ENCODE measurements at places on chromosomes 4 and X.

GRCh38 chr4:125091-125771 is 930 bp downstream of the ZNF718 start:
- no peak for DNase-seq

GRCh38 chrX:44314808-44315207 is 28.7 kb downstream of the EFHC2 start:
- DNase-seq, result no peak

DNA sequence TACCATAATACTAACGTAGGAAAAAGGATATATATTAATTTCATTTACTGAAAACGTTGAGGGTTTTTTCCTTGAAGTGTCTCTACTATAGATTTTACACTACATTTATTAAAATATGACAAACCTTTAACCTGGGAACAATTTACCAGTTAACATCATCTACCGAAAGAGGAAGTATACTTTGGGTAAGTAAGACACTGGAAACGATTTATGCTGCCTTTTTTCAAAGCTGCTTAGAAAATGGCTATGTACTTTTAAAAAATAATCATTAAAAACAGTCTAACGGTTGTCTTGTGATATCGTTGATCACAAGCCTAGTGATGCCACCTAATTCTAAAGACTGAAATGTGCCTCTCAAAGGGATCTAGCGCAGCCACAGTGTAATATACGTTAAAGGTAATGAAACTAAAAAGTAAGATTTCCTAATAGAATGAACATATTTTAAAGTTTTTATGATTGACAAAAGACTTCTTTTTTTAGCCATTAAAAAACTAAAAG is 50.4 kb downstream of the STX18 start:
- no peak for DNase-seq

DNA sequence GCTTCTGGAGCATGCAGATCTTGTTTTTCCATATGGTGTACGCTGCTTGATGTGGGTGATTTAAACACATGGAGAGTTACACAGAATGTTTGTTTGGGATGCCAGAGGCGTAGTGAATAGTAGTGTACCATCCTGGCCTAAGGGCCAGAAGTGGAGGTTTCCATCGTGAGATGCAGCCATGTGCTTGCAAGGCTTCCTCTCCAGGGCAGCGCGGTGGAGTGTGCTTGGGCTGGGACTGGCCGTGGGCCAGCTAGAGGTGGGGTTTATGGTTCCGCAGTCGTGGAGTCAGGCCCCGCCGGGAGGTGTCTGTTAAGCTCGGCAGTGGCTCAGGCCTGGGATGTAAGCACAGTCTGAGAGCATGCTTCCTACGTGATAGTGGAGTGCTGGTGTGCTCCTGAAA is 14.0 kb downstream of the STOX2 start:
- no peak for DNase-seq

GRCh38 chr4:182257503-182257902 is 14.3 kb downstream of the TENM3 start:
- no peak for DNase-seq

DNA sequence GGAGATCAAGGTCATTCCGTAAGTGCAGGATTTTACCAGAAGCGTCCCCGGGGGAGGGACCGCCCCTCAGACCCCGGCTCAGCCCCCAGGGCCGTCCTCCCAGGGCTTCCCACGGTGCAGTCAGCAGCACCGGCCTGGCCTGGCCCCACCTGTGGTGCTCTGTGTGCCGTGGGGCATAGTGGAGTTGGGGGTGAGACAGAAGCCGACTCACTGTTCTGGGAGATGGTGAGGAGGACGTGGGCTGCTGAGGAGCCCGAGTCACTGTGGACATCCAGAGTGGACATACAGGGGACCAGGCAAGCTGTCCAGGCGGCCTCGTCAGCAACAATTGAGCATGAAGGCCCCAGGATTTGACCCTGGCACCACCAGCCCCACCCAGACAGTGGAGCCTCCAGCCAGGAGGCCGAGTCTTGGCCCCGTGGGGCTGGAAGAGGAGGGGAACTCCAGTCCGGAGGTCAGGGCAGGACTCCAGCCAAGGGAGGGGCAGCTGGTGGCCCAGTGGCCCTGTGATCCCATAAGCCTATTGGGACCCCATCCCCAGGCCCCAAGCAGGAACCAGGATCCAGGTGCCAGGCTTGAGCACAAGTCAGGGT is 19.1 kb downstream of the ATP5ME start:
- DNase-seq, result no peak

- no peak for DNase-seq
These were observed 4.5 kb upstream of the GBA3 start for GRCh38 chr4:22688236-22688635.

DNA sequence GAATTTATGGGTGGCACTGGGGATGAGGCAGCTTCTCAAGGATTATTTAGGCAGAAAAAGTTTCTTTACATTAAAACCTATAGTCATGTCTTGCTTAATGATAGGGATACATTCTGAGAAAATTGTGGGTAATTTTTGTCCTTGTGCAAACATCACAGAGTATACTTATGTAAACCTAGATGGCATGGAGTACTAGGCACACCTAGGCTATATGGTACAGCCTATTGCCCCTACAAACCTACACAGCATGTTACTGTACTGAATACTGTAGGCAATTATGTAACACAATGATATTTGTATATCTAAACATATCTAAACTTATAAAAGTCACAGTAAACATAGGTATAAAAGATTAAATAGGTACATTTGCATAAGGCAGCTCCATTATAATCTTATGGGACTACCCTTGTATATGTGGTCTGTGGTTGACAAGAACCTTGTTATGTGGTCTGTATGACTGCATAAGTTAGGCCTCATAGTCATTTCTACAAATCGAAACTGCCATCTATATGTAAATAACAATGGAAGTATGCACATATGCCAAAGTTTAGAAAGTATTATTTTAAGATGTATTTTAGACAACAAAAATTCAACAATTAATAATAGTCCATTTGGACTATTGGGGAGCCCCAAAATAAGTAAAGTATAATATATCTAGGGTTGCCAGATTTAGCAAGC is 87.3 kb downstream of the CFAP299 start:
- DNase-seq, result no peak

GRCh38 chr4:926538-926937 is 5.6 kb downstream of the GAK start:
- DNase-seq, result no peak

GRCh38 chr4:107130157-107130556 is 94.0 kb upstream of the DKK2 start:
- DNase-seq, result no peak

DNA sequence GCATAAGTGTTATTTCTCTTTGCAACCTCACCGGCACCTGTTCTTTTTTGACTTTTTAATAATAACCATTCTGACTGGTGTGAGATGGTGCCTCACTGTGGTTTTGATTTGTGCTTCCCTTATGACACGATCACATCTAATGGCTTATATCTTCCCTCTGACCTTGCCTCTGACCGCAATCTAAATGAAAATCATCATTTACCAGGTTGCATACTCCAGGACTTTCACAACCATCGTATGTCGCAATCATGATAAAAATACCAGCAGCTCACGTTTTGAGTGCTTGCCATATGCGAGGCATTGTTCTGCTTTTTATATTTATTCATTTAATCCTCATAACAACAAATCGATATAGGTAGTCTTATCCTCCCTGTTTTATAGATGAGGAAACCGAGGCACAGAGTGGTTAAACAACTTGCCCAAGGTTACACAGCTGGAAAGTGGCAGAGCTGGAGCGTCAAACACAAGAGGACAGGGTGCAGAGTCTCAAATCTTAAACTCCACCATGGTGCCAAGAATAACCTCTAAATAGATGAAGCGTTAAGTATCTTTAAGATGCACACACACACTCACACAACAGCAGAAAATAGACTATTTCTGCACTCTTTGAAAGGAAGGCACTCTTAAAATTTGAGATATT is 102.2 kb downstream of the SEL1L3 start:
- DNase-seq, result no peak

GRCh38 chr4:94177822-94178221 is 29.8 kb upstream of the SMARCAD1 start:
- DNase-seq, result no peak

DNA sequence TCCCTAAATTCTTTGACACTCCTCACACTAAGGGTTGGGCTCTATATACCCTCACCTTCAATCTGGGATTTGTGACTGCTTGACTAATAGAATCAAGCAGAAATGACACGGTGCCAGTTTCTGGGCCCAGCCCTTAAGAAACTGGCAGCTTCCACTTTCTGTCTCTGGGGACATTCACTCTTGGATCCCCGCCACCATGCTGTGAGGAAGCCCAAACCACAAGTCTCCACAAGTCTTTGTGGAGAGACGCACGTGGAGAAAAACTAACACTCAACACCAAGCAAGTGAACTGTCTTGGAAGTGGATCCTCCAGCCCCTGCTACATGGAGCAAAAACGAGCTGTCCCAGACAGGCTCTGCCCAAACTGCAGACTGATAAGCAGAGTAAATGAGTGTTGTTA is 1.1 kb upstream of the EDNRA start:
- DNase-seq, result no peak

- DNase-seq, result no peak
These were observed 2.3 kb downstream of the GPR174 start for GRCh38 chrX:79146640-79147390.

- DNase-seq, result no peak
These were observed 33.5 kb upstream of the STOX2 start for GRCh38 chr4:183871581-183871980.

DNA sequence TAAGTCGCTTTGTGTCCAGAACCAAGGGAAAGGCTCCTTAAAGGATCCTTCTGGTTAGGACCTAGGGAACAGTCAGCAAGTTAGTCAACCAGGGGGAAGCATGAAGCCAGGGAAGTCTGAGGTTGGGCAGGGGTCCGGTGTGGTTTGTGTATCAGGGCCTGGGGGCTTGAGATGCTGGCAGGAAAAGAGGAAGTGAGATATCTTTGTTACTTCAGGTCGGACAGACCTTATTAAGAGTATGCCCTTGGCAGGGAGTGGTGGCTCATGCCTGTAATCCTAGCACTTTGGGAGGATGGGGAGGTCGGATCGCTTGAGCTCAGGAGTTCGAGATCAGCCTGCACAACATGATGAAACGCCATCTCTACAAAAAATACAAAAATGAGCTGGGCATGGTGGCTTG is 52.3 kb upstream of the TRPC5OS start:
- no peak for DNase-seq

DNA sequence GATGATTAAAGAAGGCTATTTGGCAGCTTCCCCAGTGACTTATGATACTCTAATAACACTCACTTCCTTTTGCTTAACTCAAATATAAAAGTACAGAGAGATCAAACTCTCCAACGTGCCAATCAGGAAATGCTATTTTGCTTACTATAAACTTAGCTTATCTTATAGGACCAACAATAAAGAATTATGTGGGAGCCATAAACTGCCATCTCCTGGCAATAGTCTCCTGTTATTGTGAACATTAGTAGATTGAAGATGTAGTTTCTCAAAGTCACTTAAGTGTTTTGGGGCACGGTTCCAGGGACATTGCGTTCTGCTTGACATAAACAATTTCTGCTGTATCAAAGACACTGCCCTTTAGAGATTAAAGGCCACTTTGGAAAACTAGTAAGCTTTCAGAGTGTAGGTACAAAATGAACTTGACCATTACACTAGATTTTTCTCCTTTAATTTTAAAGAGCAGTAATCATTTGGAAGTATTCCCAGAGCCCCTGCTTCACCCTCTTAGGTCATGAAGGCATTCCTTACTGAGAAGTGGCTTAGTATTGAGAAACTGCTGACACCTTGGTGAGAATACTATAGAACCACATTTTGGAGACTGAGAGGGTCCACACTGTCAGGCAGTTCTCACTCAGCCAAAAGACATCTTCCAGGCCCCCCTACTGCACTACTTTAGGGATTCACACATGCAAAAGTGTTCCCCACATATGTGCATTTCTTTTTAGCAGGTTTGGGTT is 51.9 kb downstream of the MAOA start:
- no peak for DNase-seq

DNA sequence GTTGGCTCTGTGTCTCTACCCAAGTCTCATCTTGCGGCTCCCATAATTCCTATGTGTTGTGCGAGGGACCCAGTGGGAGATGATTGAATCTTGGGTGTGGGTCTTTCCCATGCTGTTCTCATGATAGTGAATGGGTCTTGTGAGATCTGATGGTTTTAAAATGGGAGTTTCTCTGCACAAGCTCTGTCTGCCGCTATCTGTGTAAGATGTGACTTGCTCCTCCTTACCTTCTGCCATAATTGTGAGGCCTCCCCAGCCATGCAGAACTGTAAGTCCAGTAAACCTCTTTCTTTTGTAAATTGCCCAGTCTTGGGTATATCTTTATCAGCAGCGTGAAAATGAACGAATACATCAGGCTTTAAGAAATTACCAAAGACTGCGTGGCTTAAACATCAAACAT is 31.2 kb downstream of the STIM2 start:
- no peak for DNase-seq

DNA sequence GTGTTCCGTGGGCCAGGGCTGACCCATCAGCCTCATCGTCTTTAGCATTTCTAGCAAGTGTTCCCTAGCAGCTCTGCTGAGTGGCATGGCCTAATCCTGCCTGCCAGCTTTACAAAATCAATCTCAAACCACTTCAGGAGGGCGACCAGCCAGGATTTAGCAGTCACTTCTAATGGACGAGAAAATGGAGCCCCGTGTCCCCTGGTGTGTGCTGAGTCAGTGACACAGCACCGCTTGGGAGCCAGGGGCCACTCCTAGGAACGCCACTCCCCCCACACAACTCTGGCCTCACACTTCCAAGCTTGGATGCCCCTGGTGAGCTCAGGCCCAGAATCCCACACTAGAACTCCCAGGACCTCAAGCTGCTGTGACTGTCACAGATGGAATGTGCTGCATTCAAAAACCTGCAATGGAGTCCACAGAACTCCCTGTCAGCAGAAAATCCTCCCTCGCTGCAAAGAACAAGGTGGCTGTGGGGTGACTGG is 311.2 kb upstream of the GATB start:
- DNase-seq, result no peak

DNA sequence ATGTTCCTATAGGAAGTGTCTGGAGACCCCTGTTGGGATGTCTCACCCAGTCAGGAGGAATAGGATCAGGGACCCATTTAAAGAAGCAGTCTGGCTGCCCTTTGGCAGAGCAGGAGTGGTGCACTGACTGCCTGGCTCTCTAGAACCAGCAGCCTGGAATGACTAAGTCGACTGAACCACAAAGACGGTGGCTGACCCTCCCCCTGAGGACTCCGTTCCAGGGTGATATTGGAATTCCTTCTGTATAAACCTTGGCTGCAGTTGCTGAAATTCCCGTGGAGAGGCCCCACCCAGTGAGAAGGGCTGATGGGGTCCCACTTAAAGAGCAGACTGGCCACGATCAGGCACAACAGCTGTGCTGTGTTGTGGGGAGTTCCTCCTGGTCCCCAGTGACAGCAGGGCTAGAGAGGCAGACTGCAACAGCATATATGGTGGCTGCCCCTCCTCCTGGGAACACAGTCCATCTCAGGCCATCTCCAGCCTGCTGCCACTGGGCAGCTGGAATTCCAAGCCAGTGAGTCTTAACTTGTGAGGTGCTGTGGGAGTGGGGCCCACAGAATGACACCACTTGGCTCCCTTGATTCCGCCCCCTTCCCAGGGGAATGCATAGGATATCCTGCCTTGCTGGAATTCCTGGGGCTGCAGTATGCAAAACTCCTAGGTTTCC is 41.8 kb upstream of the RLIM start:
- no peak for DNase-seq

GRCh38 chr4:82017680-82018079 is 356.1 kb downstream of the HNRNPD start:
- DNase-seq, result no peak

GRCh38 chrX:10197279-10198210 is 40.8 kb downstream of the CLCN4 start:
- DNase-seq, result no peak

- DNase-seq, result no peak
These were observed 671 bp downstream of the HPF1 start for GRCh38 chr4:169756971-169757574.

- DNase-seq, result no peak
These were observed 1.4 kb downstream of the GRIPAP1 start for GRCh38 chrX:49000636-49001035.

GRCh38 chr4:2047781-2048581 is 11.1 kb upstream of the NAT8L start:
- no peak for DNase-seq

All from stimulated activated CD8-positive, alpha-beta memory T cell treated with anti-CD3 and anti-CD28 coated beads, Interleukin-4, amount 100 ng/mL, for 1 hour (primary cell).